ENCODE measurements at places on chromosomes 7 and 10.

DNA sequence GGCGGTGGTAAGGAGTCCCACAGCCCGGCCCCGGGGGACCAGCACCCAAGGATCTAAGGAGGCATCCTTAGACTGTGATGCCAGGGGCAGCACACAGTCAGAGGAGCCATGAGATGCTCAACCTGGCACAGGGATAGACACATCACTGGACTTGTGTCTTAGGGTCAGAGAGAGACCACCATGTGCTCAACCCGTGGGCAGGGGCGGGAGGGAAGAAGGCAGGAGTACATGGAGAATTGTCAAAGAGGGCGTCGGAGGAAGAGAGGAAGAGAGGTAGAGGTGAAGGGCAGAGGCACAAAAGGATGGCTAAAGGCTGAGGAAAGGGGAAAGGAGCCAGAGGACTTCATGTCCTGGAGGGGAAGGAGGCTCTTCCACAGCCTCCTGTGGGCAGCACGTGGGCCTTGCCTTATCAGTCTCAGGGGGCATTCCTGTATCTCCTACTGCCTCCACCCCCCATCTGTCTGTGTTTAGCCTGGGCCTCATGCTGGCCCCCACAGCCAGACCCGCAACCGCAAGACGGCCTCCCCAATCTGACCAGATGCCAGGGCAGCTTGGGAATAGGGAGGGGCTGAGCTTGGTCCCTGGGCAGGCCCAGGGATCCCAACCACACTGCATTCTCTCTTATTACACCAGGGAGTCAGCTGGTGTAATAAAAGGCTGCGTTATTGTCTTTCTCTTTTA, 2.2 kb downstream of the ADCY1 start:
- DNase-seq, result peak; percentile 39

DNA sequence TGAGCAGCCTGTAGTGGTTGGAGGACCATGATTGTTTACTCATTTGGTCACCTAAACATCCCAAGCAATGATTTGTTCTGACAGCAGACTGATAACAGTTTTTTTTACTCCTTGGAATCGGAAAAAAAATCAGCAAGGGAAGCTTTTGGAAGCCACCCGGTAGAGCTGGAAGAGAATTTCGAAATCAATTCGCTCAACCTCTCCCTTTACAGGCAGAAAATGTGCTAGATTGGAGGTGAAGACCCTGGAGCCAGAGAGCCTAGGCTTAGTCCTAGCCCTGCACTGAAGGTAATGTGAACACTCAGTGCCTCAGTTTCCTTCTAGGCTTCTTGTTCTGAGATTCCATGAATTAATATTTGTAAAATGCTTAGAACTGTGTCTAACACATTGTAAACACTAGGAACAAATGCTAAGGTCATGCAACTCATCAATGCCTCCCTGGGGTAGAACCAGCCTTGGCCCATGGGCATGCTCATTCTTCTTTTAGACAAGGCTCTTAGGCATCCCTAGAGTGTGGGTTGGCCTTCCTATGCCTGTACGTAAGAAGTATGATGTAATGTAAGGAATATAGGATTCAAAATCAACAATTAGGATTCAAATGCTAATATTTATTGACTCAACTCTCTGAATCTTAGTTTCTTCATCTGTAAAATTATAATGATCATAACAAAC, 52.7 kb downstream of the MET start:
- no peak for DNase-seq

DNA sequence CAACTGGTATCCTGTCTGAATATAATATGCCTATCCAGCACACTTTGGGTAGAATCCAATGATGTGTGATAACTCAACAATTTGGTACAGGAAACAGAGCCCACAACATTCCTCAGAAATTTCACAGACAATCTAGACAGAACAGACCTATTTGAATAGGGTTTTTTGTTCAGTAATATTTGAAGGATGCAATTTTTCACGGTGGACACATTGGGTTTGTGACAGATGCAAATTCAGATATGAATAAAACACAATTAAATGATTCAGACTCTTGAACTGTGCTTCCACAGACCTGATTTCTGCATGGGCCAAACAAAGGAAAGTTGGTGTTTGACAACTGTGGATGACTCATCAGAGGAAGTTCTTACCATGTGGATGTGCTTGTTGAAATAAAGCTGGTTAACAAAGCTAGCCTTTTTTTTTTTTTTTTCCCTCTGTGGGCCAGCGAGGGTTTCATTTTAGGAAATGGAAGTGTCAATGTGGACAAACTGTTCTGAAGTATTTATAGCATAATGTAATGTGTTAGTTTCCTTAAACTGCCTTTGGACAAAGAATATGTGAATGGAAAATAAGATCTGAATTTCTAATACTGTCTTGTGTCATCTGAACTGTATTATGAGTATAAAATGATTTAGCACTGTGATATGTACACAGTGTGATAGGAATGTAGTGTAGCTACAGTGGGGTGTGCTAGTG, 43.2 kb upstream of the FAM133B start:
- no peak for DNase-seq

- DNase-seq, result no peak
These were observed 209.7 kb downstream of the MACC1 start for GRCh38 chr7:20007510-20007909.

DNA sequence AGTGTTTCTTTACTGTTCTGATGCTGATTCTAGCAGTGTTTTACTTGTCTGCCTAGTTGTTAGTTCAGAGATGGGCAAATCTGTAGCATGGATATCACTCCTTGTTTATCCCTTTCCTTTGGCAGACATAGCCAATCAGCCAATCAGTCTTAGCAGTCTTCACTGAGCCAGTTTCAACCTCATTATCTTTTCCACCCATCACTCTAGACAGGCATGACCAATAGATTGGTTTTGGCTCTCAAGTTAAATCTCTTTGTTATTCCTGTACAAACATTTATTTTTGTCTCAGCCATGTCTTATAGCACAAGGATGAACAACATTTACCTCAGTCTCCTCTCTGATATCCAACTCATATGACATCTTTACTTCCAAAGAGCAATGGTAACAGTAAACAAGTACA, 109.5 kb downstream of the PRKG1 start:
- DNase-seq, result no peak

GRCh38 chr10:93404048-93404354, 78.1 kb downstream of the MYOF start:
- no peak for DNase-seq

GRCh38 chr10:21534604-21535493, 817 bp downstream of the MLLT10 start:
- peak; percentile 79 for DNase-seq

DNA sequence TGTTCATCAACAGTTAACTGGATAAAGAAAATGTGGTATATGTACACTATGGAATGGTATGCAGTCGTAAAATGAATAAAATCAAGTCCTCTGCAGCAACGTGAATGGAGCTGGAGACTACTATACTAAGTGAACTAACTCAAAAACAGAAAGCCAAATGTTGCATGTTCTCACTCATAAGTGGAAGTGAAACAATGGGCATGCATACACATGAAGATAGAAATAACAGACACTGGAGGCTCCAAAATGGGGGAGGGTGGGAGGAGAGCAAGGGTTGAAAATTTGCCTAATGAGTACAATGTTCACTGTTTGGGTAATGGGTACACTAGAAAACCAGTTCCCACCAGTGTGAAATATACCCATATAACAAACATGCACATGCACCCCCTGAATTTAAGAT, 179.5 kb downstream of the ZWINT start:
- DNase-seq, result no peak

GRCh38 chr7:90857603-90858002, 261.5 kb downstream of the CDK14 start:
- no peak for DNase-seq

- no peak for DNase-seq
These were observed 24.9 kb upstream of the SFRP5 start for GRCh38 chr10:97796651-97797050.

DNA sequence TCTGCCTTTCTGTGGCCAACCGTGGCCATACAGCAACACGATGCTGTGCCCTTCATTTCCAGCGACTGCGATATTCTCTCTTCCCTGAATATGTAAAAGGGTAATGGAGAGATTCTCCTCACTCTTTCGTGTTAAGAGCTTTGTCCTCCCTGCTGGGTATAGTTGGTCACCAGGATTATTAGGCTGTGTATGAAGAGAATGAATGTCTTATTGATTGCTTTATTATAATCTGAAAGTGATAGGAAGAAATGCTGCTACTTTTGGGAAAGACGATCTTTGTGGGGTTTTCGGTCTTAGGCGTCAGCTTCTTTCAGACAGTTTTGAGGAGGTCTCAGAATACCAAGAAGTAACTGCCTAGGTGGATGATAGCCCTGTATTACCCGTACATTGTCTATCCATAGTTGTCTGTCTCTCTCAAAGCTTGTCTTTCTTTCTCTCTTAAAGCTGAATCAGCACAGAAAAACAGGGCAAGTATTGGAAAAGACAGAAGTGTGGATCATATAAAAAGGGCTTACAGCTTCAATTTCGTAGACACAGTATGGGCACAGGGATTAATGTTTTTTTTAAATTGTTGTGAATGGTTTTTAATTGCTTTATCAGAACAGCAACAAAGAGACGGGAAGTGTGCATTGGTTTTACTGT, 1.2 kb downstream of the AHCYL2 start:
- DNase-seq, result no peak

- no peak for DNase-seq
These were observed 55.6 kb downstream of the SLC16A9 start for GRCh38 chr10:59654007-59654406.

GRCh38 chr10:131885391-131886165, 15.2 kb upstream of the PPP2R2D start:
- peak; percentile 73 for DNase-seq

GRCh38 chr10:88271761-88272543, 311.2 kb downstream of the RNLS start:
- no peak for DNase-seq

- DNase-seq, result no peak
These were observed 23.0 kb downstream of the SRRM3 start for GRCh38 chr7:76224695-76225094.

DNA sequence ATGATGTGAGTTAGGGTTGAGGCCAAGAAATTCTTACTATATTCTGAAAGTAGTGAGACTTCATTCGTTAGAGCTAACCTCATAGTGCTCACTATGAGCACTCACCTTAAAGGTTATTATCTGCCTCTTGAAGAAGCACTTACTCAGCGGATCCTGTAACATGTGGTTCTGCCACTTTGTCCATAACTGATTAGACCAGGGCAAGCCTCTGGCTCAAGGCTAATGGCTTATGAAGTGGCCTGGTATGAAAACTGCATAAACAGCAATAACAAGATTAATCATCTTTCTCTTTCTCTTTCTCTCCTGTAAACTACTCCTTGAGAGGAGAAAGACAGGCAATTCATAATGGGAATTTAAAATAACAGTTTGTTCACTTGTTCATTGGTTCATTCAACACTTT, 82.8 kb downstream of the MAPK8 start:
- no peak for DNase-seq

GRCh38 chr7:144777005-144777839, 58.6 kb downstream of the TPK1 start:
- DNase-seq, result no peak

DNA sequence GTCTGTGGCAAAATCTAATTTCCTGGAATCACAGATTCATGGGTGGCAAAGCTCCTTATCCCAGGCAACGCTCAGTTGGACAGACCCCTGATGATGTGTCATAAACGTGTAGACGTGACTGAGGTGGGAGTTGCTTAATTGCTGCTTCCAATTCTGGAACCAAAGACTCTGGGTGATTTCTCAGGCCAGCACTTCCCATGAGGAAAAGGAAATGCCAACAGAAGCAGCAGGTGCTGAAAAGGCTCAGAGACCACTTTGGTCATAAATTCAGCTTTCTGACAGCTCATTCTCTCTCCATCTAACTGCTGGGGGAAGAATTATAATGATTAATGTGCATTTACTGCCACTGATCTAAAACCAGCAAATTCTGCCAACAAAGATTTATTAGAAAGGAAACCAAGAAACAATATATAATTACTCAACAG, 88.7 kb downstream of the OSBPL3 start:
- DNase-seq, result no peak

- DNase-seq, result peak; percentile 97
These were observed at the start of gene ERLIN1 for GRCh38 chr10:100185364-100186252. Gene ERLIN1 (minus strand): TSS chr10:100186029. CDS start chr10:100185626, 403 bp downstream.

Data from right forelimb (tissue), 1 donor.